ENCODE measurements at places on chromosomes 5 and 9.
A peak's percentile ranks its signal among the peaks of the same experiment; 100 is the strongest.

- no peak for DNase-seq
These were observed 15.5 kb downstream of the PCDHB15 start for GRCh38 chr5:141260458-141261237.

DNA sequence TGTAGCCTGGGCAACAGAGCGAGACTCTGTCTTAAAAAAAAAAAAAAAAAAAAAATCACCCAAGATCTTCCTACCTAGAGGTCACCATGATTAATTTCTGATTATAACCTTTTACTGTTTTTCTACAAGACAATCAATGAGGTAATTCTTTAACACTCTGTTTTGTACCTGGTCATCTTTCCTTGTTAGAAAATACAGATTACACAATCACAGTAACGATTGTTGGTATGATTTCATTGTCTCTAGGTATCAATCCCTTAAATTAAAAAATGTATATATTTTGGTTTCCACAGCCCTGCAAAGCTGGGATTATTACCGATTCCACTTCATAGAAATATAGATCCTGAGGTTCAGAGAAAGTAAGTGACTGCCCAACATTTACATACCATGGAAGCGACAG is 8.3 kb upstream of the ATG10 start:
- no peak for DNase-seq

GRCh38 chr5:168752012-168752411 is 172.8 kb upstream of the PANK3 start:
- DNase-seq = no peak

DNA sequence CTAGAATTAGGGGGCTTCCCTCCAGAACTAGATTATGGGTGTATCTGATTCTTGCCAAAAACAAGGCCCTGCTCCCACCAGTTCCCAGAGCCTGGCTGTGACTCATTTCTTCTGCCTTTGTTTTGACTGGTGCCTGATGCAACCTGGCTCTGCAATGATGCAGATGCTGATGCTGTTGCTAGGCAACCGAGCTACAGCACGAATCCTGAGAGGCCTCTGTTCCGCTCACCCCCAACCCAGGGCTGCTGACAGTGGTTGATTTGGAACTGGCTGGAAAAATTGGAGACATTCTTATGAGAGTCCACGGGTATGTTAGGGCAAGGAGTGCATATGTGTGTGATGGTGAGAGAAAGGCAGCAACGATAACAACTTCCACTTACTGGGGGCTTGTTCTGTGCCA is 100.3 kb downstream of the NSG2 start:
- DNase-seq = peak; percentile 51

DNA sequence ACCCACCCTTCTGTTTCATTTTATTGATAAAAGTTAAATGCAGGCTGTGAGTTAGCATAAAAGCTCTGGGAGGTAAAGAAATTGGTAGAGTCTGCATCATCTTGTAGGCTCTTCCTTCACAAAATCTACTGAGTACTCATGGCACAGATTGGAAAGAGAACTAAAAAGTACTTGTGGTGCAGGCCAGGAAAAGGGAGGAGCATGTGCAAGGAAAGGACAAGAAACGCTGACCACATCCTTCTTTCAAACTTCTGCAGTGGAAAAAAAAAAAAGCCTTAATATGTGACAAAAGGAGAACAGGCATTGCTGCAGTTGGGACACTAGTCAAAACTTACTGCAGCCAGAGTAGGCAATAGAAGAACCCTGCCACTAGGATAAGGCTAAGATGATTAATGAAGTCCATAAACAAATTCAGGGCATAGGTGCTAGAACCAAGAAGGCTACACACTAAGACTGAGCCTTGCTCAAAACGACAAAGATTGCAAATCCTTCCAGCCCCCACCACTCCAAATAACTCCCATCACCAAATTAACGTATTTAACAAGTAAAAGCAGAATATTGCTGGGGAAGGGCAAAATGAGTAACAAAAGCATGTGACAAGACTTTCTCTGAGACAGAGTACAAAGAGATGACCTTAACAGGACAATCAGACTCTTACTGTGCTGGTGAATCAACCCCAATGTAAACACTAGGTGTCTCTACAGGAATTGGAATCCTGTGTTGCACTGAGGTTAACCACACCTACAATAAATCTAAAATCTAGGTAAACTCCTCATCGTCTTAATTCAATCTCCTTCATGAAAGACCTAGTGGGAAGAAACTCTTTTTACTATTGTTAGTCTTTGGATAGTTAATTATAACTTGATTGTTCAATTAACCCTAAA is 1024.8 kb downstream of the TLE1 start:
- DNase-seq = no peak

DNA sequence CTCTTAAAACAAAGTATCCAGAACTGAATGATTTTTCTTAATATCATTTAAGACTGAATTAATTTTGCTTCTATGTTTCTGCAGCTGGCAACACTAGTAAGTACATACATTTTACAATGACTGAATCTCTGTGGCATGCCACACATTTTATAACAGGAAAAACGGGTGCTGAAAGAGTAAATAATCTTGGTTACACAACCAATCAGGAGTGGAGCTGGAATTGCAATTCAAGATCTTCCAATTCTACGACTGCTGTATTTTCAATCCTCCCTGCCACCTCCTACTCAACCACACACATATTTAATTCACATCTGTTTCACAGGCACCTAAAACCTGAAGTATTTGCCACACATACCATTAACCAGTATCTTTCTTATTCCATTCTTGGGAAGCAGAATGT is 52.7 kb upstream of the NR5A1 start:
- DNase-seq = no peak

DNA sequence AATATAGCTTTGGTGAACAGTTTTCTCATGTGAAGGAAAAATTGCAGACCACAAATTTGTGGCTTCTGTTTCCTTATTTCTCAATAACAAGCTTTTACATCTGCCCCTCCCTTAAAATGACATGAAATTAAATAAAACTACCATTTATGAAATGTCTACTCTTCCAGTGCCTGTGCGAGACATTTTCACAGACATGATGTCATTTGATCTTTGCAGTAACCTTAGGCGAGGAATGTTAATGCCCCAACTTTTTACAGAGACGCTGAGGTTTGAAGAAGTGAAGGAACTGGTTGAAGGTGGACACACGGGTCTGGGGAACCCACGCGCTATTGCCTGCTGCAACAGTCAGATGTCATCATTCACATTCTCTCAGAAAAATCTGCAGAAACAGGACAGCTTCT is 61.5 kb downstream of the OSTF1 start:
- no peak for DNase-seq

DNA sequence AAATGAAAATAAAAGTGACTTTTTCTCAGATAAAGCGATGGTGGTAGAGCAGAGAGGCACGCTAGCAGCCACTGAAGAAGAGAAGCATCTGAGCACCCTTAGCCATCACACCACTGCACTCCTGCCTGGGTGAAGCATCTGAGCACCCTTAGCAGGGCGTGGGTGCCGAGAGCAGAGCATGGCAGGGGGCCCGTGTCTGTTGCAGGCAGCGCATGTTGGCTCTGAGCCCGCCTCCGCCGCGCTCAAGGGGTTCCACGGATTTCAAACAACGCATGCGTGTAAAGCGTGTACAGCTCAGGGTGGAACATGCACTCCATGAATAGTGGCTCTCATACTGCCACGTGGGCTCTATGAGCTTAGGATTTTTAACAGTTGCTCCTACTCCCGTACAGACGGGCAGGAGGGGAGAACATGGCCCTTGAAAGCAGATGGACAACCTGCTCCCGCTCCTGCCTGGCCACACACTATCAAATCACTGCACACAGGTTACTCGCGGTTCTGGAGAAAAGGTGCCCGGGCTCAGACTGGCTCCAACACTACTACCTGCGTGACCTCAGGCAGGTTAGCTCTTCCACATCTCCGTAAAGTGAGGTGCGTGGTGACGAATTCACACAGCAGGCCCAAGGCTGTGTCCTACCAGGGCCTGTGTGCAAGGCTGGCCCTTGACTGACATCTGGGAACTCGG is 12.1 kb downstream of the LRRC14B start:
- DNase-seq = no peak

DNA sequence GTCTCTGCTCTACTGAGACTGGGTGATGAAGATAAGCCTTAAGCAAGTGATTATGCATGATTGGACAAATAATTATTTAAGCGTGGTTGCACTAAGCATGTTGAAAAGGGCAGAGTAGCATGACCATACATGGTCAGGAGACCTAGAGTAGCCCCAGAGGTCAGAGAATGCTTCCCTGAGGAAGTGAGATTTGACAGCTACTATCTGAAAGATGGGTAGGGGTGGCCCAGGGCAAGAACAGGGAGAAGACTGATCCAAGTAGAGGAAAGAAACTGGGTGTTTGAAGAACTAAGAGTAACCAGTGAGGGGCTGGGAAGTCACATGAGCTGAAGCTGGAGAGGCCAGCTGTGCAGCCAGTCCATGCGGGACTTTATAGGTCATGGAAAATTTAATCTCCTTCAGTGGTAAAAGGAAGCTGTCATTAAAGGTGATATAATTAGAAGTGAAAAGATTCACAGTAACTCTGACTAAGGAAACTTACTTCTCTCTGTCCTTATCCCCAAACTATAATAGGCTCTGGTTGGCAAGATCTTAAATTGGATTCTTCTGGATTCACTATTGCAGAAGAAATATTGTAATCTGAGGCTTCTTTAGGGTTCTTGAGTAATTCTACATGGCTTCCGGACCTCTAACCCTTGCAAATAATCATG is 35.2 kb downstream of the YIPF5 start:
- no peak for DNase-seq

GRCh38 chr9:106691627-106692026 is 171.3 kb upstream of the ZNF462 start:
- no peak for DNase-seq

- no peak for DNase-seq
These were observed 9.6 kb downstream of the AIF1L start for GRCh38 chr9:131105952-131106351.

DNA sequence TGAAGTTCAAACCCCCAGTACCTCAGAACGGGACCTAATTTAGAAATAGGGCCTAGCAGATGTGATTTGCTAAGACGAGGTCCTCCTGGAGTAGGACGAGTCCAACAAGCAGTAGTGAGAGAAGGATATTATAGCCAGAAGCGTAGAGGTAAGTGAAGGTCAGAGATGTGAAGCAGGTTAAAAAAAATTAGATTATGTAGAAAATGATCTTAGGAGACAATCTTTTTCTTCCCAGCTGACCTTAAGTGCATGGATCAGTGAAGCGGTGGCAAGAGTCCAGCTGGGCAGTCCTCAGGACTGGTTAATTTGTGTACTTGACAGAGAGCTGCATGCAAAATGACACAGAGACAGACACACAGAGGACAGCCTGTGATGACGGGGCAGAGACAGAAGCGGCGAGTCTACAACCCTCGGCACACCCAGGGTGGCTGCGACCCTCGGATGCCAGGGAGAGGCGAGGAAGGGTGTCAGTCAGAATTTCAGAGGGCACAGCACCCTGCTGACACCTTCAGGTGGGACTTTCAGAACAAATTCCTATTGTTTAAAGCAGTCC is 131.4 kb upstream of the IRX4 start:
- DNase-seq = no peak

DNA sequence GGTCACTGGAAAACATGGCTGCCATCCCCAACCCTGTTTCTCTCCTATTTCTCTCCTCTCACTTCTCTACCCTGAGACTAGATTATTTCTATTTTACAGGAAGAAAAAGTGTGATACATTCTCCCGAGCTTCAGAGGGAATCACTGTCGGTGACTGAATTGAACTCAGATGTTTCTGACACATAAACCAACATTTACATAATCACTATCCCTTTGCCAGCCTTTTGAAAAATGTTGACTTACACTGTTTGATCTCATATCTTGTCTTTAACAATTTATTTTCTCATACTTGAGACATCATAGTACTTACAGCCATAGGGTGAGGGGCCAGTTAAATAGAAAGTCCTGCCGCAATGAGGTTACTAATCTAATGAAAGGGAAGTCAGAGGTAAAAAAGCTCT is 25.1 kb upstream of the PPP2CA start:
- DNase-seq = no peak

- no peak for DNase-seq
These were observed 157.8 kb downstream of the MED10 start for GRCh38 chr5:6220346-6221088.

Data from activated CD4-positive, alpha-beta T cell treated with anti-CD3 and anti-CD28 coated beads for 48 hours (primary cell).